ENCODE measurements at places on chromosomes 2 and 18.

DNA sequence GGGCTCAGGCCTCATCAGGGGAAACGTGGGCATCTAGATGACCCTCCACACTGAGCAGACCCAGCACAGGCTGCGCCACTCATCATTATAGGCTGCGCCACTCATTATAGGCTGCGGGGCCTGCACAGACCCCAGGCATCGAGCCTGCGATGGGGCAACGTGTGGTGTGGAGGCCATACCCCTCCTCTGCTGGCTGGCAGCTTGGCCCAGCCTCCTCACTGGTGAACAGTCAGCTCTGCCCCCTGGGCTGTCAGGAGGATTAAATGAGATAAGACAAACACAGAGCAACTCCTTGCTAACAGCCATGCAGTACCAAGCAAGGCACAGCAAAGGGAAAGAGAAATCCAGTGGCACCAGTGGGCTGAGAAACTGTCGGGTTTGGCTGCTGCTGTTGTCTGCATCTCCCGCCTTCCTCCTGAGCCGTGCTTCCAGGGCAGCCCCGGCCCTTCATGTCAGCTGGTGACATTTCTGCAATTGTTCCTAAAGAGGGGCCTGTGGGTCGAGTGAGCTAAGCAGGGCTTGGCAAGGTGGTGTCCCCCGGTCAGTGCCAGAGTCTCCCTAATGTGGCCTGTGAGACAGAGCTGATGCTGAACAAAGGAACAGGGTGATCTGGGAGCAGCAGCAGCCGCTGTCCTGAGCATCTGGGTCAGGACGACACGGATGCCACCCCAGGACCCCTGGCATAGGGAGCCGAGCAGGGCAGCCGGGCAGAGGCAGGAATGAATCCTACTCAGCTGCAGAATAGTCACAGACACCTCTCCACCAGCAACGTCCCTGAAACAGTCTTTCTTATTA, 48.7 kb downstream of the RRM2 start:
- DNase-seq, result no peak

GRCh38 chr2:179264368-179265081, at the start of gene SESTD1:
Gene SESTD1, minus strand, starts transcription at chr2:179264832. Its CDS starts 72,991 bp downstream, at chr2:179191841.
- DNase-seq, result peak; percentile 2

DNA sequence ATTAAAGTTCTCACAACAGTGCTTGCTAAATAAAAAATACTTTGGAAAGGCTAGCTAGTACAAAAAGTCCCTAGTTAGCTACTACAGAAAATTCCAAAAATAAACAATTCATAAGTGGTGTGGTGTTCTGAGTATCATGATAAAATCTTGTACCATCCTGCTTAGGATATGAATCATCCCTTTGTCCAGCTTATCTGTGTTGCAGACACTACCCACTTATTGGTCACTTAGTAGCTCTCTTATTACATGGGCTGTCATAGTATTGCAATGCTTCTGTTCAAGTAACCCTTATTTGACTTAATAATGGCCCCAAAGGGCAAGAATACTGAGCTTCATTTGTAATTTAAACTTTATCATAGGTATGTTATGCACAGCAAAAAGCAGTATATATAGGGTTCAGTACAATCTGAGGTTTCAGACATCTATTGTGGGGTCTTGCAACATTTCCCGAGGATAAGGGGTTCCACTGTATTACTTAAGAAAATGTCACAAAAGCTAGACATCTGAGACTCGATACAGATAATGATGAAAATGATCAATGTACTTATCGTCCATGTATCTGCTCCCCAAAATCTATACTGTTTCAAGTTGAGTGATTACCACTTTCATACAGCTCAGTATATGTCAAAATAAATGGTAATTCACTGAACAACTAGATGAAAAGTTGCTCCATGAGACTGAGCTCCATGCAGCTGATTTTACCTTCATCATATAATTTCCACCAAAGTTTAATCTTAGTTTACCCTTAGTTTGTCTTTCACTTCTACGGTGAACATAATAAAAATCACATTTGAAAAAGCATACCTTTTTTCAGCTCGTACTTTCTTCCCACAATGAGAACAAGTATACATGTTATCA, 93.8 kb downstream of the C2orf74 start:
- no peak for DNase-seq

DNA sequence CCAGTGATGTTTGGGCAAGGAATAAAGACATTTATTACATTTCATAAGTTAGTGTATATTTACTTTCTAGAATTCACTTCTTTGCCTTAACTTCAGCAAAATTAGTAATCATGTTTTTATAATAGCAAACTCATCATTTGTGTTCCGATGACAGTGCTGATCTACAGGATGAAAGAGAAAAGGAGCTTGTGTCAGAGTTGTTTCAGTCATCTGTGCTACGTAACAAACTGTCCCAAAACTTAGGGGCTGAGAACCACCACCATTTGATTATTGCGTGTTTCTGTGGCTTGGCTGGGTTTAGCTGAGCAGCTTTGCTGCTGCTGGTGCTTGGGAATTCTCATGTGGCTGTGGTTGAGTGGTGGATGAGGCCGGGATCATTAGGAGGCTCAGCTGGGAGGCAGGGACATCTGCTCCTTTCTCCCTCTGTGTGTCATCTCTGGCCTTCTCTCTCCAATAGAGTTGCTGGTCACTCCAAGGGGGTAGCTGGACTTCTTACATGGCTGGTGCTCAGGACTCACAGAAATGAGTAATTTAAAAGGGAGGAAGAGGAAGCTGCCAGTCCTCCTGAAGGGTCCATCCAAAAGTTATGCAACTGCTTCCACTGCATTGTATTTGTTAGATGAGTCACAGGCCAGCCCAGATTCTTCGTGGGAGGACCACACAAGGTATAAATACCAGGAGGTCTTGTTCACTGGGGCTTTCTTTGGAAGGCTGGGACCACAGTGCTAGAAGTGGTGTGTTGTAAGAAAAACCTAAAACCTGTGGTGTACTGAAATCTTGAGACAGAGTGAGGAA, 43.4 kb upstream of the HAAO start:
- DNase-seq, result no peak

- no peak for DNase-seq
Measured at GRCh38 chr2:64861452-64862397, 127.5 kb upstream of the SLC1A4 start.

- DNase-seq, result no peak
Measured at GRCh38 chr2:72028996-72029395, 118.7 kb downstream of the CYP26B1 start.

- DNase-seq, result no peak
Measured at GRCh38 chr2:135963841-135964240, 21.6 kb downstream of the DARS1 start.

DNA sequence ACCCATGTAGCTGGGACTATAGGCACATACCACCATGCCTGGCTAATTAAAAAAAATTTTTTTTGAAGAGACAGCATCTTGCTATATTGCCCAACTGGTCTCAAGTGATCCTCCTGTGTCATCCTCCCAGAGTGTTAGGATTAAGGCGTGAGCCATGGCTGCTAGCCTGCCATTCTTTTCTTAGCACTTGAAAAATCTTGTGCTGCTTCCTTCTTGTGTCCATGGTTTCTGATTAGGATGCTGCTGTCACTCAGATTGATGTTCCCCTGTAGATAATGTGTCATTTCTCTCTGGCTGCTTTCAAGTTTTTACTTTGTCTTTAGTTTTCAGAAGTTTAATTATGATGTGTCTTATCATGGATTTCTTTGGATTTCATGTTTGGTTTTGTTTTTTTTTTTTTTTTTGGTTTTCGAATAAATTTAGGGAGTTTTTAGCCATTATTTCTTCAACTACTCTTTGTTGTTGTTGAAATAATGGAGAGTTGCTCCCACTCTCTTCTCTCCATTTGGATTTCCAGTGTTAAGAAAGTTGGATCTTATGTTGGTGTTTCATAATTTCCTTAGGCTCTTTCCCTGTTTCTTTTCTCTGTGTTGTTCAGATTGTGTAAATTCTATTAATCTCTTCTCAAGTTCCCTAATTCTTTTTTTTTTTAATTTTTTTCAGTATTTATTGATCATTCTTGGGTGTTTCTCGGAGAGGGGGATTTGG, 2.5 kb downstream of the ATP9B start:
- DNase-seq, result no peak

DNA sequence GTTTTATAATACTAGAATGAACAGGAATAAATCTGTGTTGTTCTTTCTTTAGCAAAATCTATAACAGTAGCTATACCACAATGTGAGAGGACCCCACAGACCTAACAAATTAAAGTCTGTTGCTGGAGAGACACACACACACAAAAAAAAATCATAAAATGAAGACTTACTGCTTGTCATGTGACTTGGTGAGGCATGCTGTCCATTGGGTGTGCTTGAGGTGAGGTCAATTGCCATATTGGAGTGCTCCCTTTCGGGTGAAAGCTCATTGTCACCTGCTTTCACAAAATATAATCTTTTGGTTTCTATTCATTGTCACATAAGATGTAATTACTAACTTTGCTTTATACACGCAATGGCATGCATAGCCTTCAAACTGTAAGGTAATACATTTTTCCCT, 3.9 kb downstream of the IKZF2 start:
- DNase-seq, result no peak

GRCh38 chr2:240725671-240726070, 34.0 kb downstream of the AQP12A start:
- no peak for DNase-seq

DNA sequence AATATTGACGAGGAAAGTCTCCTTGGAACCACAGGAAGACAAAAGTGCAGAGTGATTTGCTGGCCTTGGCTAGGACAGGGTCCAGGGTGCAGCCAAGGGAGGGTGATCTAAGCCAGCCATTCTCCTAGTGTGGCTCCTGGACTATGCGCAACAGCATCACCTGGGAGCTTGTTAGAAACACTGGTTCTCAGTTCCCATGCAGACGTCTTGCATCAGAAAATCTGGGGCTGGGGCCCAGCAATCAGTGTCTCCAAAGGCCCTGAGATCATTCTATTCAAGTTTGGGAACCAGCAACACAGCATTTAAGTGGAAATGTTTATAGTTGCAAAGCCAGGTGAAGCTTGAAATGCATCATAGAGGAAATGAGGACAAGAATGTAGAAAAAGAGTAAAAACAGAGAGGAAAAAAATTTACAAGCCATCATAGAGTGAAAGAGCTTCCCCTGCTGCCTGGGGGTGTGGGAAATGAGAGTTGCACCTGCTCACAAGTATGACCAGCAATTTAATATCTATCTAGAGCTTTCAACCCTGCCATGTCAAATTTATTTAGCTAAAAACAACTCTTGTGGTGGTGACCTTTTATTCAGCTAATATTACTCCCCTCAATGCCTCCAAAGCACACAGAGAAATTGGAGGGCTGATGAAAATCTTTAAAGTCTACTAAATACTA, 54.4 kb upstream of the SEC11C start:
- DNase-seq, result no peak

DNA sequence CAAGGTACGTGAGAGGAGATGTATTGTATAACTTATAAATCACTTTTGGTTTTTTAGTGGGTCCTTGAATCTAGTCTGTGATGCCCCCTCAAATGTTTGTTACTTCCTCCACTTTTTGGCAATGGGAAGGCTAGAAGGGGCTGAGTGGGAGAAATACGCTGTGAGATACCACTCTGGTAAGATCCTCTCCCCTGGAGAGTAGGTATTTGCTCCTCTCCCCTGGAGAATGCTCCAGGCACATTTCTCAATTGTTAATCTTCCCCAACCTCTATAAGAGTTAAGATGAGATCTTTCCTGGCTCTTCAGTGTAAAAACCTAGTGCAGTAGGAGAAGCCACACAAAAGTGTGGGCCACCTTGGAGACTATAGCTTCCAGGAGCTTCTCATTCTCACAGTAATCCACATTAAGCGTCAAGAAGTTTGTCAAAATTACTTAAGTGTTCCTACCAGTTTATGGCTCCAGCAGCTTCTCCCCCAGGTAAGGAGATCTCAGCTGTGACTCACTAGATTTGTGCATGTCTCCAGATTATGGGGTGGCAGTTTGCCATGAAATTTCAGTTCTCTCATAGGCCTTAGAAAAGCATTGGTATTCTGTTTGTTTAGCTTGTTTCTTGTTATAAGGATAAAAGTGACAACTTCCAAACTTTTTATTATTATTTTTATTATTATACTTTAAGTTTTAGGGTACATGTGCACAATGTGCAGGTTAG, 182.6 kb downstream of the FSIP2 start:
- DNase-seq, result no peak

DNA sequence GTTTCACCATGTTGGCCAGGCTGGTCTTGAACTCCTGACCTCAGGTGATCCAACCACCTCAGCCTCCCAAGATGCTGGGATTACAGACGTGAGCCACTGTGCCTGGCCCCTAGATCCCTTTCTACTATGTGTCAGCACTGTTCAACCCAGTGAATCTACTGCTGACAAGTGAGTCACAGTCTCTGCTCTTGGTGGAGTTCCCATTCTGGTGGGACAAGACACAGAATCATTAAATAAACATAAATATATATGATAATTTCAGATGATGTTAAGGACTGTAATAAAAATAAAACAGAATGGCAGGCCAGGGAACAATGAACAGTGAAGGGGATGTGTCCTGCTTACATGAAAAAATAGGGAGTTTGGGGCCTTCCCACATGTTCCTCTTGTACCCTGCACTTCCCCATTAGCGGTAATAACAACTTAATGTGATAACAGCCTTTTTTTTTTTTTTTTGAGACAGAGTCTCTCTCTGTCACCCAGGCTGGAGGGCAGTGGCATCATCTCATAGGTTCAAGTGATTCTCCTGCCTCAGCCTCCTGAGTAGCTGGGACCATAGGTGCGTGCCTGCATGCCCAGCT, 112.2 kb downstream of the CPO start:
- DNase-seq, result no peak

- no peak for DNase-seq
Measured at GRCh38 chr2:72676341-72677025, 149.3 kb downstream of the EXOC6B start.

GRCh38 chr2:161077367-161078210, 82.6 kb upstream of the TANK start:
- peak; percentile 53 for DNase-seq

DNA sequence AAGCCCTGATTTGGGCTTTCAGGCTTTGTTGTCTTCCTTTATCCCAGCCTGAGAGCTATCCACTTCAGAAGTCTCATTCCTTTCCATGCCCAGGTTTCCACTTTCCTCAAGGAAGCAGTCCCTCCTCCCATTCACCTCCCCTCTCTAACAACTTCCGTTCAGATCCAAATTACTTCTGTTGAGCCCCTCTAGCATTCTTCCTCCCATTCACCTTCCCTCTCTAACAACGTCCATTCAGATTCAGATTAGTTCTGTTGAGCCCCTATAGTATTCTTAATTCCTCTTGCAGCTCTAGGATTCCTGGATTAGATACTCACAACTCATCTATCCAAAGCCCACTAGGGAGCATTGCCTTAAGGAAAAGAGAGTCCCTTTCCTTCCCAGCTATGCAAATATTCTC, 216.8 kb downstream of the RAD51AP2 start:
- DNase-seq, result no peak

- no peak for DNase-seq
Measured at GRCh38 chr18:42583283-42583731, 532.2 kb downstream of the RIT2 start.

All from effector memory CD4-positive, alpha-beta T cell (primary cell).